NCI-H1105 (cell line): ENCODE measurements at places on chromosomes 7 and 10.
A peak's percentile ranks its signal among the peaks of the same experiment; 100 is the strongest.

- no peak for DNase-seq
Observed at GRCh38 chr10:122362031-122362592, 12.4 kb upstream of the PLEKHA1 start.

DNA sequence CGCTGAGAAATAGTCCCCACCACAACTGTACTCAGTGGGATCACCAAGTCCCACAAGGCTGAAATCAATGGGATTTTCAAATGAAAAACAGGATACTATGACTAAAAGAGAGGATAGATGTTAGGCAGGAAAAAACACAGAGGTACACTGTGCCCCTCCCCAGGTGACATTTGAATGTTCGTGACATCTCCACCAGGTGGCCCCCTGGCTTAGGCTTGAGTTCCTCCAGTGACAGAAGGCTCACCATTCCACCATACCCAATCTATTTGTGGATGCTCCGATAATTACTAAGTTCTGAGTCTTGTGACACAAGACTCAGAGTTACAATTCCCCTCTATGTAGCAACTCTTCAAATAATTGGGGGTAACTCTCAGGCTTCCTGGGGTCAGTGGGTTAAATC is 77.5 kb upstream of the KCNMA1 start:
- no peak for DNase-seq

- DNase-seq = no peak
Observed at GRCh38 chr10:125859128-125859817, 21.8 kb downstream of the DHX32 start.

DNA sequence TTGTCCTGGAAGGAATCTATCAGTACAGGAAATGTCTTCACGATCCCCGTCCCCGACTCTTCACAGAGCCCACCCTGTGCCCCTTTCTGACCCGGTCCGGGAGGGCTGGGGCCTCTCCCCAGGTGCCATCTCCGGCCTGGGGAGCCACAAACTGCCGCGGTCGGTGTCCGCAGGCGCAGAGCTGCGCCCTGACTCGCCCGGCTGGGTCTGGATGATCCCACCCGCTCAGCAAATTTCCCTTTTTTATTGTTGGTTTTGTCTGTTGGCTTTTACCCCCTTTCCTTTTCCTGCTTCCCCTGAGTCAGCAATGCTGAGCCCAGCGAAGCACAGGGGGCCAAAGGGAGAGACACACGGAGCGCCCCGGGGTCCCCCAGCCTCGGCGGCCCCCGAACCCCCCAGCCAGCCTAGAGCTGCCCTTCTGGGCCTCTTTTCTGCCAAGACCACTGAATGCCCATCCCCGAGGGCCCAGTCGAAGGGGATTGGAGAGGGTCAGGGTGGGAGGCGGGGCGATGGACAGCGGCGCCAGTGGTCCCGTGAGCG is 30.9 kb downstream of the LEP start:
- no peak for DNase-seq

DNA sequence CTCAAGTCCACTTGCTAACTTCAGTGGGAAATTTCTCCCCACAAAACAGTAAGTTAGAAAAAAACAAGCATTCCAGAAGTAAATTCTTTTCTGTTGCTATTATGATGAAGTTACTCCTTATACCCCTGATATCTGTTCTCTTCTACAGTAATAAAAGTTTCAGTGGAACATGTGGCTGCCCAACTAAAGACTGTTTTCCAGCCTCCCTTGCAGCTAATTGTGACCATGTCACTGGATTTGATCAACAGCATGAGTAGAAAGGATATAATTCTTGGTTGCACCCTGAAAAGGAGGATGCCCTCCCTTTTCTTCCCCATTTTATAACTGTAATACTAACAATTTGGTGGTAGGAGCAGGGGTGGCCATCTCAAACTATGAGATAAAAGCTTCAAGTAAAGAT is 40.6 kb downstream of the IMMP2L start:
- no peak for DNase-seq

GRCh38 chr7:22074897-22075296 is 129.2 kb upstream of the CDCA7L start:
- no peak for DNase-seq

DNA sequence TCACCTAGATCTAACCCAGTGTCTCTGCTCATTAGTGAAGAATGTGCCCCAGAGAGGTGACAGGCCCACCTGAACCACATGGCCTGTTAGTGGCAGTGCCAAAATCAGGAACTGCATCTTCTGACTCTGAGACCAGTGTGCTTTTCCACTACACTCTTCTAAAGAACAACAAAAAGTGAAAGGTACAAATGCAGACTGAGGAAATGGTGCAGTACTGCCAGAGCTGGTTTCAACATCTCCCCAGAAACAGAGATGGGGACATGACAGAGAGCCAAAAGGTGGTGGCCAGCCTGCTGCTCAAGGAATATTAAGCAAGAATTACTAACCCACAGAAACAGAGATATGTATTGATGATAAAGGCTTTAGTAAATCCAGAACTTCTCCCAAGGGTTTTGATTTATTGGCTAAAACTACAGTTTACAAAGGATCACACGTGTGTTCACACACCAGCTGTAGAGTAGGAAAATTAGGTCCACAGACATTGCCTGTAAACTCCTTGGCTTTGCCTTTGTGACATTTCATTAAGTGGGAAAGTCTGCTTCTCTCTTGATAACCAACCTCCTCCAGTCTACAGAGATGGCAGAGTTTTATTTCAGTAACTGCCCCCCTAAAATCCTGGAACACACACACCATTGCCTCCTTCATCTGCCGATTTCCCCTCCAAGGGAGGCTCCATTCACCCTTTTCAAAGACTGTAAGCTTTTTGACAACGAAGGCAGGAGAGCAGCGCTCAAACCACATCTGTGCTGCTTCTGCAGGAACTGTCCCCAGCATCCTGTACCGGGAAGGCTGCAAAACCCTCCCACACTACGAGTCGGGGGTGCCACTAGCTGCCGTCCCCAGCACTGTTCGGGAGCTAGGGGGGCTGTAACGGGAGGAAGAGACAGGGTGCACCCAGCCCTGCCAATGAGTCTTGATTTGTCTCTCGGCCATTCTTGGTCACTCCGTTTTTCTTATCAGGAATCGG is 29.8 kb downstream of the GSDME start:
- no peak for DNase-seq

DNA sequence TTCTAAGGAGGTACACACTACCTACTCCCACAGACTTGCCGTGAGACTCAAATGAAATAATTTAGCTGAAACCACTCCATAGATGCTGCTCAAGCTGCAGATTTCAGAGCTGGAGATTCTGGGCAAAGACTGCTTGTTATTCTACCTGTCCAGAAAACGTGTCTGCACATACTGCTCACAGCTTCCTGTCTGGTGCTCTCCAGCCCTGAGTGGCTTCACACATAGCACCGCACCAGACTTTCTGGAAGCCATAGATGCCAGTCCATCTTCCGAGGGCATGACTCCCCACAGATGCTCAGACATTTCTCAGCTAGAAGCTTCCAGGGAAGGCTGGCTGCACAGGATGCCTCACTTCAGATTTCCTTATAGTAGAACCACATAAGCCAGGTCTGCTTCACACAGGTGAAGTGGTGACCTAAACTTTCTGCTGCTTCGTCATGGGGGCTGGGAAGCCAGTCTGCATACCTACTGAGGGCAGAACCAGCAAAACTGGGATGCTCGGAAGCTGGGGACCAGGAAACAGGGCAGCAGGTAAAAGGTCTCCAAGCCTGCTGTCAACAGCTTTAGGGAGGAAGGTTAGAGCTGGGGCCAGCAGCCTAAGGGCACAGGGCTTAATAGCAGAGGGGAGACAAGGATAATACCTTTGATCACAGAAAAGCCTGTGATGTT is 18.2 kb downstream of the CCDC6 start:
- no peak for DNase-seq

DNA sequence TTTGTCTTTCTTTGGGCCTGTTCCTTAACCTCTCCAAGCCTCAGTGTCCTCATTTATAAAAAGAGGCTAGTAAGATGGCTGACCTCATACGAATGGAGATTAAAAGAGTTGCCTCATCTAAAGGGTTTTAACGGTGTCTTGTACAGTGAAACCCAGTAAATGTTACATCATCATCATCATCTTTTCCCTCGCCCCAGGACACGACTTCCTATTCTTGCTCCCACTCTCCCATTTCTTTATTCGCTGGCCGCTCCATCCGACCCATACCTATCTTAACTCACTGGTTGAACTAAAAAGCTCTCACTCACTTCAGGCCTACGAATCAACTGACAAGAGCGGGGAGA is 554 bp downstream of the FRA10AC1 start:
- no peak for DNase-seq

DNA sequence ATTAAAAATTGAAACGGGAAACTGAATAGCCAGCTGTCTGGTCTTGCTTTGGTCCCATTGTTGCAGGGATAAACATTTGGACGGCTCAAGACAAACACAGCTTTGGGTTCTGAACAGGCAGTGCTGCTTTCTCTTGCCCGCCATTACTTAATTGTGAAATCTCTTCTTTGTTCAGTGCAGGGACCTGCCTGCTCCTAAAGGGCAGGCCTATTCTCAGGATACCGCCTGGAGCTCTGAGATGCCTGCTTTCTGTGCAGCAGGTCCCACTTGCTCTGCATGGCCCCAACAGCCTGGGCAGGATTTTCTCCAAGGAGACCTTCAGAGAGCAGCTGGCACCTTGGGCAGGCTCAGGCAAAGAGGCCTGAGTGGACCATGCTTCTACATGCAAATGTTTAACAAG is 237.6 kb downstream of the KCNMA1 start:
- DNase-seq = no peak

DNA sequence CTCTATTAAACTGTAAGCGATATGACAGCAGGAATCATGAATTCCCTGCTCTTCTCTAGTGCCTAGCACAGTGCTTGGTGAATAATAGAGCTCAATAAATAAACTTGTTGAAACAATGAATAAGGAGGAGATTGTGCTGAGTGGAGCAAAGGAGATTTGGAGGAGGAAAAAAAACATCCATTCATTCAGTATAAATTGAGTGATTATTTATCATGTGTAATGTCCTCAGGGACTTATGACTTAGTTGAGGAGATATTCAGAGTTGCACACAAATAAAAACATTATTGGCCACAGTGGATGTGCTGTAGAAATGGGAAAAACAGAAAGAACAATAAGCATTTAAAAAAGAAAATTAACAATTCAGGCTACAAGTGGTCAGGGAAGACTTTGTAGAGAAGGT is 125.7 kb downstream of the FOXP2 start:
- DNase-seq = no peak

DNA sequence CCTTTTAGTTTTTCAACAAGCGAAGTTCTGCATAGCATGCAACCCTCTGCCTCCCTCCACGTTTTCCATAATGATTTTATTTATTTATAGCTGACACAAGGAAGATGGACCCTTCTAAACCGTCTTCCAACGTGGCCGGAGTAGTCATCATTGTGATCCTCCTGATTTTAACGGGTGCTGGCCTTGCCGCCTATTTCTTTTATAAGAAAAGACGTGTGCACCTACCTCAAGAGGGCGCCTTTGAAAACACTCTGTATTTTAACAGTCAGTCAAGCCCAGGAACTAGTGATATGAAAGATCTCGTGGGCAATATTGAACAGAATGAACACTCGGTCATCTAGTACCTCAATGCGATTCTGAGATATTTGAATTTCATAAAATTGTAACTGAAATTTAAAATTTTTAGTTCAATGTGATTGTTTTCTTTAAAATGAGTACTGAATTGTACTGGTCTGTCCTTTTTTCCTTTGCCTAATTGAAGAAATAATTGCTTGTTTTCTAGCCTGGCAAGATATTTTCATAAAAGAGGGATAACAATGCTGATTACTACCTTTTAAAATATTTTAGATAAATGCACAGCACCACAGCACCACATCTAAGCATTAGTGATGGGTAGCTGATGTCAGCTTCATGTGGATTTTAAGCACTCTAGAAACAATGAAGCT is 41.5 kb upstream of the SLC39A12 start:
- no peak for DNase-seq

GRCh38 chr7:49852619-49853462 is 79.4 kb downstream of the VWC2 start:
- peak; percentile 30 for DNase-seq

- no peak for DNase-seq
Observed at GRCh38 chr10:43981232-43981631, 332.6 kb upstream of the ZNF32 start.

DNA sequence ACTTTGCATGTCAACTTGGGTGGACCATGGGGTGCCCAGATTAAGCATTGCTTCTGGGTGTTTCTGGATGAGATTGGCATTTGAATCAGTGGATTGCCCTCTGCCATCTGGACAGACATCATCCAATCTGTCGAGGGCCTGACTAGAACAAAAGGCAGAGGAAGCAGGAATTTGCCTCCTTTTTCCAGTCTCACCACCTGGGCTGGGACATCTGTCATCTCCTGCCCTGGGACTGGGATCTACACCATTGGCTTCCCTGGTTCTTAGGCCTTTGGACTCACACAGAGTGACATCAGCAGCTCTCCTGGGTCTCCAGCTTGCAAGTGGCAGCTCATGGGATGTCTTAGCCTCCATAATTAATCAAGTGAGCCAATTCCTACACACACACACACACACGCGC is 10.3 kb downstream of the SLC13A4 start:
- no peak for DNase-seq

DNA sequence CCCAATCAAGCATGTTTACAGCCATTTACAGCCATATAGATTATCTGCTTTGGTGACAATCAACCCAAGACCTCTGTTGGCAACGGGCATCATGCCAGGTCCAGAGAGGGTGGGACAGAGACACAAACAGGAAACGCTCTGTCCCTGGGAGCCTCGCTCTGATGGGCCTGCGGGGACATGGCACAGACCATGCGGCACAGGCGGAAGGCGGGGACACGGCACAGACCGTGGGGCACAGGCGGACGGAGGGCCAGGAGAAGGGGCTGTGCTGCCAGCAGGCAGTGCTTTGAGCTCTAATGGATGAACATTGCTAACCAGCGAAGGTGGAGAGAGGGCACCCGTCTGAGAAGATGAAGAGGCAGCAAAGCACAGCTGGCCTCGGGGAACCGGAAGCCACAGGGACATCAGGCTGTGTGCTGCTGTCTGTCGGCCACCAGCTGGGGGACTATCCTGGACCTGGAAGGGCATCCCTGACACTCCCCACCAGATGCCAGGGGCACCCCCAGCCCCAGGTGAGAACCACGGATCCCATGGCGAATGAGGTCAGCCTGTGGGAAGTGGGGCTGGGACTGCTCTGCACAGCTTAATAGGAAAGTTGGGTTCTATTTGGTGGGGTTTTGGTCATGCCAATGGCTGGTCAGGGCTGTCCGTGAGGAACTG is 61.0 kb downstream of the DIP2C start:
- no peak for DNase-seq

DNA sequence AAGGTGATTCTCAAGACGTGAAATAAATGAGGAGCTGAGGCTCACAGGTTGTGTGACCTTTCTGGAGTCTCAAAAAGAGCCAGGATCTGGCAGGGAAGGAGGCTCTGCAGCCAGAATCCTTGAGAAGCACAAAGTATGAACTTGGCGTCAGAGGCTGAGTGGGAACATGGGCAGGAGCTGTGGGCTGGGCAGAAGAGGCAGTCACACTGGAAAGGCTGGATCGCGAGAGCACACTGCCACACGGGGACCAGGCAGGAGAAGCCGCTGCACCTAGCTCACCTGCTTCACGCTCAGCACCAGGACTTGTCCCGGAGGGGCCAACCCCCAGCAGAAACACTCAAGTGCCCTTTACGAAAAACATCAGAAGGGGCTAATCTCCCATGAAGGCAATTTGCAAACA is 535.0 kb downstream of the TNS3 start:
- DNase-seq = no peak
